SHP77 treated with DMSO at 0.1 percent for 48 hours (cell line): ENCODE measurements at places on chromosomes 2 and 18.

DNA sequence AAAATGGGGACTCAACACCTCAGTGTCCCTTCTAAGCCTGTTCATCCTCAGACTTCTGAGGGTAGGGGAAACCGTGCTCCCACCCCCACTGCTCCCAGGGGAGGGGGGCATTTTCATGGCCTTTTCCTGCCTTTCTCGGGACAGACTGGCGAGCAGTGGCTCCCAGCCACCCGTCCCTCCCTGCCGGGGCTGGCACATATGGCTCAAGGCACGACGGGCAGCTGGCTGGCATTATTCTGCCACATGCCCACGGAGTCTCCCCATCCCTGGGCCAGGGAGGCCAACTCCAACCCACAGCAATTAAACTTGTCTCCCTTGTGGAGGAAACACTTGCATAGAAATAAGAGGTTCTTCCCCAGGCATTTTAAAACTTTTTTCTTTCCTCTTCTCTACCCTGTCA is 148.5 kb upstream of the CBLN2 start:
- DNase-seq, result no peak

DNA sequence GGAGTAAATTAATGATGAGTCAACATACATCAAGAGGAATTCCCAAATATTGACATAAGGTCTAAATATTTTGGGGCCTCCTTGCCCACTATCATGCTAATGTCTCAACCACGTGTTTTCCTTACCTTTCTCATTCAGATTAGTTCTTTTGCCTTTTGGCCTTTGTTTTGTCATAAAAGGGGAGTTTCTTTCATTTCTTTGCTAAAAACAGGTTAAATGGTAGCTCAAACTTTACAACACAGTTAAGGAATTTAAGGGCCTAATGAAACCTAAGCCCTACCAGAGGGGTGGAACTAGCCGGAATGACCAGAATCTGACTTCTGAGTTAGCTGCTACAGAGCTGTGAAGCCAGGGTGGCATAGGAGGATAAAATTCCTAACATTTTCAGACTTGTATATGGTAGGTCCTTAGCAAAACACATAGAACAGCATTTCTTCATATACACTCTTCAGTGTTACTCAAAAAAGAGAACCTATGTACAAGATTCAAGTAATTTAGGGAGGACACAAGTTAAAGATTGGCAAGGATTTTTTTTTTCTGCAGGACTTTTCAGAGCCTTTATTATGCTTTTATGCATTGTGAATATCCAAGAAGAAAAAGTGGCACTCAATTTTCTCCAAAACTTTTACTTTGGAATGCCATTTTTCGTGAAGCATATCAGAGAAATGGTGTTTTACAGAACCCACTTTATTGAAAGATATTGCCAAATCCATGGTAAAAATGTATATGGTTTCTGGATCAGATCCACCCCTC is 633.1 kb downstream of the ARHGAP15 start:
- DNase-seq, result no peak

- no peak for DNase-seq
These were observed 737.6 kb upstream of the TMEFF2 start for GRCh38 chr2:192932376-192932775.

DNA sequence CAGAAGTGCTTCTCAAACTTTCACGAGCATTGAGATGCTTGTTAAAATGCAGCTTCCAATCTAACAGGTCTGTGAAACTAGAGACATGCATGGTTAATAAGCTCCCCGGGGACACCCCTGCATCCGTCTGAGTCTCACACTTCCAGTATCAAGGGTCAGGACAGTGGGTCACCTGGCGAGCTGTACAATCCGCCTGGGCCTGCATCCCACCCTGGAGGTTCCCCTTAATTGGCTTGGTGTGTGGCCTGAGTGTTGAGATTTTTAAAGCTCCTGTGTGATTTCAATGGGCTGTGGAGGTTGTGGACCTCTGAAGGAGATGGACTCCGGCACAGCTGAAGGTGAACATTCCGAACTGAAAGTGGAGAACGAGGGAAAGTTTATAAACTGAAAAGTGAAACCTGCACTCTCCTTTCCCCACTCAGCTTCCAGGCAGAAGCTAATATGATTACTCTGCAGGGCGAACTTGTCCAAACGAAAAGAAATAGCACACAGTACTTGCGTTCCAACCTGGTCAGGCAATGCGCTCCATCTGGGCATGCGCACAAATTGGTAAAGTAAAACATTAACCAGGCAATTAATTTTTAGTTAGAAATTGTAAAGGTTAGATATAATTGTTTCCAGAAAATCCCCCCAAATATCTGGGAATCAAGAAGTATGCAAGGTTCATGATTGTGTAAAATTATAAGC is 191.7 kb upstream of the ALKAL2 start:
- no peak for DNase-seq

- DNase-seq, result no peak
These were observed 132.2 kb downstream of the AKAIN1 start for GRCh38 chr18:5064841-5065370.
